BJ (cell line): ENCODE measurements at places on chromosomes 7 and 10. TPM values are rescaled to one million over a fixed set of nuclear protein-coding genes. Genes with fewer than 3 reads are reported as not detected.

GRCh38 chr7:12389089-12389700, 14.5 kb downstream of the VWDE start:
- DNase-seq: peak; percentile 5

Gene CTAGE6
- polyA plus RNA-seq: 0.02 and 0.09 TPM in 2 replicates

Gene CALHM1
- polyA plus RNA-seq: not detected in 2 replicates

- no peak for DNase-seq
These were observed 200.4 kb downstream of the DKK1 start for GRCh38 chr10:52514481-52514880.

- peak; percentile 35 for DNase-seq
These were observed 36.6 kb upstream of the SEMA3A start for GRCh38 chr7:84231157-84231556.

GRCh38 chr10:49369216-49370162, 26.4 kb downstream of the DRGX start:
- no peak for DNase-seq

DNA sequence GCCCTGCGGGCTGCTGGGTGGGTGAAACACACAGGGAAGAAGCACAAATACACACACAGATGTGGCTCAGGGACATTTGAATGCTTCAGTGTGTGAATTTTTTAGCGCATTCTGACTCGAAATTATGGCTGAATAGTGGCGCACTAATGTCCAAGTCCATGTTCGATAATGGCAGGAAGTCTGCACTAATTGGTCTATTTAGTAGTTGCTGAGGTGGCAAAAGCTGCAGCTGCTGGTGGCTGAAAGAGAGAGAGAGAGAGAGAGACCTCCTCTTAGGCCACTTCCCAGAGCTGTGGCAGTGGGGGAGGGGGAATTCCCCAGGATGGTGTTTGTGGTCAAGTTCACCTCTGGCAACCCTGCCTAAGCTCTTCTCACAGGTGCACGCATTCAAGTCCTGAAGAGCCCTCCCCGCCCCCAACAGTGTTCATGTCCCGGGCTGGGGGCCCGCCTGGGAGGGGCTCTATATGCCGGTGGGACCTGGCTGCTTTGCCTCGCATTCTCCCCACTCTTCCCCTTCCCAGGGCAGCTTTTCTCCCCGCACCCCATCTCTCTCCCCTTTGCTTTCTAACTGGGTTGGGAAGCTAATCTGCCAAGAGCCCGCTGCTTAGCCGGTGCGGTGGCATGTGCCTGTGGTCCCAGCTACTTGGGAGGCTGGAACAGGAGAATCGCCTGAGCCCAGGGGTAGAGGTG, 6.0 kb upstream of the MNX1 start:
- no peak for DNase-seq

Gene TSPAN15
- 0.94 and 1.2 TPM in 2 replicates for polyA plus RNA-seq

GRCh38 chr7:33099154-33099940, 9.9 kb downstream of the RP9 start:
- no peak for DNase-seq
